ENCODE measurements at places on chromosomes 7 and 10.

GRCh38 chr7:19353180-19353579, 208.0 kb upstream of the FERD3L start:
- DNase-seq: no peak

GRCh38 chr7:93429563-93429962, 145.0 kb downstream of the CALCR start:
- no peak for DNase-seq

DNA sequence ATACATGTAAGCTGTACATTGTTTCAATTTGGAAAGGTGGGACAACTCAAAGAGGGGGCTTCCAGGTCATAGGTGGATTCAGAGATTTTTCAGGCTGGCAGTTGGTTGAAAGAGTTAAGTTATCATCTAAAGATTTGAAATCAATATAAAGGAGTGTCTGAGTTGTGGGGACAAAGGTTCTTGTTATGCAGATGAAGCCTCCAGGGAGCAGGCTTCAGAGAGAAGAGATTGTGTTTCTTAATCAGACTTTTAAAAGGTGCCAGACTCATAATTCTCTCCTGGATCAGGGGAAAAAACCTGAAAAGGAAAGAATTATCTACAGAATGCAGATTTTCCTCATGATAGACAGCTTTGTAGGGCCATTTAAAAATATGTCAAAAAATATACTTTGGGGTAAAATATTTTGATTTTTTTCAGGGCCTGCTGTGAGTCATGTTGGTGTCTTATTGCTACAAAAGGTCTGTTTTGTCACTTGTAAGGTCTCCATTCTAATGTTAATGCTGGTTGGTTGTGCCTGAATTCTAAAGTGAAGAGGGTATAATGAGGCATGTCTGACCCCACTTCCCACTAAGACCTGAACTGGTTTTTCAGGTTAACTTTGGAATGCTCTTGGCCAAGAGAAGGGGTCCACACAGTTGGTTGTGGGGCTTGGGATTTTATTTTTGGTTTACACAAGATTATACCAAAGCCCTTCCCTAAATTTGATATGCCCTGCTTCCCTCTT, 52.7 kb upstream of the PRSS1 start:
- DNase-seq: no peak

DNA sequence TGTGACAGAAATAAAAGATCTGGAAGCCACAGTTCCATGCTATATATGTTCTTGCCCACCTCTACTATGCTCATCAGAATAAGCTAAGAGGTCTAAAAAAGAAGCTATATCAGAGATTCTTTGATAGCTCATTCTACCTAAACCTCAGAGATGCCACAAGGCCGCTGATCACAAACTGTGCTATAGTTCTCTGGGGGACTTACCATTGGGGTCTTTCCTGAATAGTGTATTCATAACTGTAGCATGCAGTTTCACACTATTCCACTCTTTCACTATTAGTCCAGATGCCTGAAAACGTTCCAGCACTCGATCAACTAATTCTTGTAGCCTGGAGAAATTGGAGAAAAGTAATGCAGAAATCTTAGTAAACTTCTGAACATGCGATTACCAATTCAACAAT, 44.5 kb upstream of the SPOCK2 start:
- no peak for DNase-seq

DNA sequence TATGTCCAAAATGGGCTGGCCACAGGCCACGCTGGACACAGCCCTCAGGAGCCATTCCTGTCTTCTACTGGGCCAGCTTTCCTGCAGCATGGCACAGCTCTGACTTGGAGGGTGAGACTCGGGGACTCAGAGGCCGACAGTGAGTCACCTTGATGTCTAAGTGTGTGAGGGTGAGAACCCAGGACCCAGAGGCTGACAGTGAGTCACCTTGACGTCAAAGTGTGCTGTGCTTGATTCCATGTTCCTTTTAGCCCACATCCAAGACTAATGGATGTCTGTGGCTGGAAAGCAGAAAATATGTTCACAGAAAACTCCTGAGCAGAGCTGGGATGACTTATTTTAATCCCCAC, 6.0 kb upstream of the FAM170B start:
- no peak for DNase-seq

GRCh38 chr10:15245530-15245929, 77.0 kb upstream of the NMT2 start:
- DNase-seq: no peak

DNA sequence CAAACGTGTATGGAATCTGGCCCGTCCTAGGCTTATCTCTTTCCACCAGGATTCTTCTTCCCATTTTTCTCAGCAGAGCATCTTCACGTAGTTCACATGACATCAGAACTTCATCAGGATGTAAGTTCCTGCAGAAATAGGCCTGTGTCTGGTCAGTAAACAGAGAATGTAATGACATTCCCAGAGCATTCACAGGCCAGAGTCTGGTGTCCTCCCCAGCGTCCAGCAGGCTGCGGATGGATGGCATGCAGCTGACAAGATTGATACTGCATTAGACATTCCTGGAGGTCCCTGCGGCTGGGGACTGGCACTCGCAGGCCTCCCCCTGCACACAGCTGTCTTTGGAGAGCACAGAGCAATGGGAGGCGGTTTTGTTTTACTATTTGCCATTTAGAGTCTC, 28.7 kb downstream of the MGMT start:
- no peak for DNase-seq

GRCh38 chr10:76041551-76041950, 610.1 kb downstream of the LRMDA start:
- no peak for DNase-seq

DNA sequence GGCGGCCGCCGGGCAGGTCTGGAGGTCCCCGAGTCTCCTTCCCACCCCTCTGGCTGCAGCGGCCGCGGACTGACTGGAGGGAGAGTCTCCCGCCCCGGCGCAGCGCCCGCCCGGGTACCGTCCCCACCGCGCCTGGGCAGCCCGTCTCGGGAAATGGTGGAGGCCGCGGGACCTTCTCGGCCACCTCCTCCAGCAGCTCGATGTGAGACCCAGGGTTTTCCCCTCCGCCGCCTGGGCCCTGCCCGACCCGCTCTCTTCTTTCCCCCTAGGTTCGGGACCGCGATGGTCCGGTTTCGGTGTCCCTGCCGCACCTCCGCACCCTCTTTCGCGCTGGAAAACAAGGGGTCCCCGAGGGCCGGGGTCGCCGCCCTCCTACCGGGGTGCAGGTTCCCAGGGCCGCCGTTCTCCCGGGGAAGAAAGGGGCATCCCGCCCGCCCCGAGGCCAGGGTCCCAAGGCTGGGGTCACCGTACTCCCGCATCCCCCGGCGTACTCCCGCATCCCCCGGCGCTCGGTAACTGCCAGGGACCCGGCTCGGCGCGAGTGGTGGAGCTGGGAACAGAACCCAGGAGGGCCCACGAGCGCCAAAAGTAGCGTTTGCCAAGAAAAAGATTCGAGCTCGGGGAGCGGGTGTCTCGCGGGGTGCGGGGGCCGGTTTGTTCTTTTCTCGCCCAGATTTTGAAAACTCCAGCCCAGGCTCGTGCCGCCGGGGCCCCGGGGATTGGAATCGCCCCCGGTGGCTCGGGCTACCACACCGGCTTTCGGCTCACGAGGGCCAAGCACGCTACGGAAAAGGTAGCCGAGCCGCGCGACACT, 3.4 kb downstream of the TNRC18 start:
- no peak for DNase-seq

DNA sequence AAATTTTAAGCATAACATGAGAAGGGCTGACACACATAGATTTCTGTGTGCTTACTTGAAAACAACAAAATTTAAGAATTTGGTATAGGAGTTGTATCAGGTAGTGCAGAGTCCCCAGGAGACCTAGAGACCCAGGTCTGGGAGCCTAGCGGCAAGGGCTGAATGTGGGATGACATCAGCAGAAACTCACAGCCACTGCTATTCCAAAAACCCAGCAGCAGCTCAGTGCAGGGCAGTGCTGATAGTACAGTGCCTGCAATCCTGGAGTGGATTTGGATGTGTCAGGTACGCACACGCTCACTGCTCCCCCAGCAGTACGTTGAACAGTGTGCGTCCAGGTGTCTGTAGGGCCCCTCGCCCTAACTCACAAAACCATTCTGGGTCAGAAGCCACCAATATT, 87.1 kb downstream of the EGFR start:
- DNase-seq: no peak

DNA sequence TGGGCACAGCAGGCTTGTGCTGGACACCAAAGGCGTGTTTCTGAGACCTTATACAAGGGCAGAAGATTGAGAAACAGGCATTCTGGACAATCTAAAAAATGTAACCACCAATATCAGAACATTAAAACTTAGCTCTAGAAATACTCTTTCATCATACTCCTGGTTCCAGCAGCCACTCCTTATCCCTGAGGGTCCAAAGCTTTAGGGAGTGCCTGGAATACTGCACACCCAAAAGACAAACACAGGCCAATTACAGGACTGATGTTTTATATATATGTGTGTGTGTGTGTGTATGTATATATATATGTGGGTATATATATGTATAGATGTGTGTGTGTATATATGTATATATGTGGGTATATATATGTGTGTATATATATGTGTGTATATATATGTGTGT, 39.6 kb downstream of the FAM171A1 start:
- no peak for DNase-seq

- no peak for DNase-seq
These were observed 126.9 kb downstream of the VIPR2 start for GRCh38 chr7:159017741-159018140.

- DNase-seq: no peak
These were observed 1.6 kb upstream of the ANKRD2 start for GRCh38 chr10:97570789-97571471.

DNA sequence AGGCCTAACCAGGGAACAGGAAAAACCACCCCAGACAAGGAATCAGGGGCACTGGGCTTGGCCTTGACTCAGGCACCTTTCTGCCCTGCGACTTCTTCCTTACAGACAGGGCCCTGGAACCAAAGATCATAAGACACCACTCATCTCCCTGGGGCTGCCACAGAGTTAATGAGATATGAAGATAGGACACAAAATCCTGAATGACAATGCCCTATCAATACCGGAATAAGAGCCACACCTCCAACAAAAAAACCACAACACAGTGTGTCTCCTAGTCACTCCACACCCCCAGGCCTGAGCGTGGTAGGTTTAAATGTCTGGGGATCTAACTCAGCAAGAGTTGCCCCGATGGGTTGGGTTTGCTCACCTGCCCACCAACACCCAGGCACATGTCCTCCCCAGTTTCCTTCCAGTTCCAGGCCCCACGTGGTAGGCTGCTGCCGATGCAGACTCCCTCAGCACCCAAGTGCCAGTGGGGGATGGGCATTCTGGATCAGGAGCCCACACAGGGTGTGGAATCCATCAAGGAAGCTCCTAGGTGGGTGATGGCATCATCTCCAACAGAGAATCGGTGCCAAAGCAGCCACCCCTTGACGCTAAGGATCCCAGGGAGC, 3.9 kb downstream of the DLG5 start:
- DNase-seq: no peak

DNA sequence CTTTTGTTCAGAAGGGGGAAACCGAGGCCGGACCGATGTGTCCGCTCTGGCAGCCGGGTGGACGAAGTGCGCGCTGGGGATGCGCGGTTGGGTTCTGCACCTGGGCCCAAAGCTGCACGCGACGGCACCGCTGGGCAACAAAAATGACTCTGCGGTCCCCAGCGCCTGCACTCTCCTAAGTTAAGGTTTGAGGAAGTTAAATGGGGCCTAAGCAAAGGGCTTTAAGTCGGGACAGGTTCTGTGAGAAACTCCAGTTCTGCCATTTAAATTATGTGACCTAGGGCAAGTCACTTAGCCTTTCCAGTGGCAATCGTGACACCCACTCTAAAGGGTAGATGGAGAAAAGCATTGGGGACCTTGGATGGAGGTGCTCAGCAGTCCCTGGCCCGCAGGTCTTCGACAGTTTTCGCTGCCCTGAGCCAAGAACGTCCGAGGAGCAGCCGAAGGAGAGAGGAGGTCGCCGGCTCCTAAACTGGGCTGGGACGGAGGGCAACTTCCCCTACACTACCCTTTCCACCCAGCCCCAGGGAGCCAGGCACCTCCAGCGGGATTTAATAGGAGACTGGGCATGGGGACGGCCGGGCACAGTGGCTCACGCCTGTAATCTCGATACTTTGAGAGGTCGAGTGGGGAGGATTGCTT, 534 bp upstream of the ACBD5 start:
- peak; percentile 16 for DNase-seq
